Hair follicular keratinocyte (primary cell): ENCODE measurements at places on chromosomes 3 and 15. TPM values are rescaled to one million over a fixed set of nuclear protein-coding genes. Genes with fewer than 3 reads are reported as not detected.

SHC4 gene
- 0.04 and 0.31 TPM in 2 replicates for total RNA-seq

SLC28A2 gene
- total RNA-seq, result not detected in 2 replicates

ZNF609 gene
- total RNA-seq, result 11.1 and 11.9 TPM in 2 replicates

WWTR1 gene
- 20.7 and 21.0 TPM in 2 replicates for total RNA-seq

USP50 gene
- 0.55 TPM in 1 of 2 replicates, not detected in the other for total RNA-seq

CD200 gene
- total RNA-seq, result not detected in 2 replicates

CDHR4 gene
- total RNA-seq, result not detected in 2 replicates

SIDT1 gene
- total RNA-seq, result under 0.01 and 0.04 TPM in 2 replicates

ALDH1A2 gene
- 0.70 TPM in 1 of 2 replicates, not detected in the other for total RNA-seq

ADGRG7 gene
- total RNA-seq, result not detected in 2 replicates
